Kidney (tissue), 22 donors: ENCODE measurements at places on chromosomes 7 and 10. TPM values are rescaled to one million over a fixed set of nuclear protein-coding genes. Genes with fewer than 3 reads are reported as not detected.
A peak's percentile ranks its signal among the peaks of the same experiment; 100 is the strongest.

The GATA3 gene
- 45.9 TPM for polyA plus RNA-seq

DNA sequence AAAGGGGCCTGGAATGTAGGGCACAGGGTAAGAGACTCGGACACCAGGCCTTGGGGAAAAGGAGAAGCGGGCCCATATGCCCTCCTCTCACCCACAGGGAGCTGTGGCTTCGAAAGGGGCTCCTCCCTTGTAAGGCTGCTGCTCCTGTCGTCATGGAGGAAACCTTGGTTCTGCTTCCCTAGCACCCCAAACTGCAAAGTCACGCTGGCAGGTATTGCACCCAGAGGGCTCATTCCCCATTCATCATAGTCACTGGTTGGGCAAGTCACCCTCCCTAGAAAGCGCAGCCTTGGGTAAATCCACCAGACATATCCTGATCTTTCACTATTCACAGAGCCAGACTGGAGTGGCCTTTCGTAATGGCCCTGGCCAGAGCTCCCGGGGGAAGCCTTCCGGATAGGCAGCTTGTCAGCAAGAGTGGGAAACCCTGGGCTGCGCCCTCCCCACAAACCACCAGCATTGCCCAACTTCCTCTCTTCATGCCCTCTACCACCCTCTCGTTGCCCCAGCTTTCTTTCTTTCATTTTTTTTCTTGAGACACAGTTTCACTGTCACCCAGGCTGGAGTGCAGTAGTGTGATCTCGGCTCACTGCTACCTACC lies 121.0 kb downstream of the HIP1 start:
- no peak for DNase-seq

GRCh38 chr7:107286751-107287621 lies 118.2 kb downstream of the HBP1 start:
- no peak for DNase-seq

GRCh38 chr7:2968176-2968575 lies 75.5 kb downstream of the CARD11 start:
- DNase-seq: peak; percentile 26

The KLF14 gene
- polyA plus RNA-seq: 0.13 TPM

The PRSS1 gene
- not detected for polyA plus RNA-seq

The HGF gene
- 2.6 TPM for polyA plus RNA-seq

The BCL7B gene
- polyA plus RNA-seq: 67.3 TPM

The NPSR1 gene
- polyA plus RNA-seq: not detected
